ENCODE measurements at places on chromosomes 5 and 9.
A peak's percentile ranks its signal among the peaks of the same experiment; 100 is the strongest.

GRCh38 chr5:53019320-53019719, 30.2 kb downstream of the ITGA2 start:
- DNase-seq, result peak; percentile 13

GRCh38 chr5:172906436-172906835, 52.8 kb upstream of the RPL26L1 start:
- DNase-seq, result no peak

GRCh38 chr5:172864747-172865146, 30.7 kb downstream of the ERGIC1 start:
- DNase-seq, result no peak

- no peak for DNase-seq
Observed at GRCh38 chr5:66138637-66139317, 5.3 kb upstream of the SREK1 start.

GRCh38 chr5:141127305-141127704, 5.7 kb downstream of the PCDHB4 start:
- DNase-seq, result no peak

DNA sequence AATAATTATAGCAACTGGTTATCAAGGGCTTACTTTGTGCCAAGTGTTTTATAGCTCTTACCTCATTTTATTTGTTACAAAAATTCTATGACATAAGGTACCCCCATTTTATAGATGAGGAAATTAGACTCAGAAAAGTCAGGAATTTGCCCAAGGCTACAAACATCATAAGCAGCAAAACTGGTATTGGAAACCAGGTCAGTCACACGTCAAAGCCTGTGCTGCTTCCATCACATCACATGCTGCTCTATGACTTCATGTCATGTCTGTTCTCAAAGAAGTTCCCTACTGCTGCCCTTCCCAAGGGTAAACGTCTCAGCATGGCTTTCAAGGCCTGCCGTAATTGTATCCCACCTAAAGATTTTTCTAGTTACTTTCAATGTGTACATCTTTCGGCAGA, 6.9 kb upstream of the KIF2A start:
- DNase-seq, result no peak

GRCh38 chr5:77972469-77973252, 196.5 kb upstream of the TBCA start:
- no peak for DNase-seq

GRCh38 chr9:127283917-127284497, 19.4 kb downstream of the GARNL3 start:
- DNase-seq, result peak; percentile 8

- DNase-seq, result no peak
Observed at GRCh38 chr9:116234081-116234480, 80.5 kb downstream of the PAPPA start.

DNA sequence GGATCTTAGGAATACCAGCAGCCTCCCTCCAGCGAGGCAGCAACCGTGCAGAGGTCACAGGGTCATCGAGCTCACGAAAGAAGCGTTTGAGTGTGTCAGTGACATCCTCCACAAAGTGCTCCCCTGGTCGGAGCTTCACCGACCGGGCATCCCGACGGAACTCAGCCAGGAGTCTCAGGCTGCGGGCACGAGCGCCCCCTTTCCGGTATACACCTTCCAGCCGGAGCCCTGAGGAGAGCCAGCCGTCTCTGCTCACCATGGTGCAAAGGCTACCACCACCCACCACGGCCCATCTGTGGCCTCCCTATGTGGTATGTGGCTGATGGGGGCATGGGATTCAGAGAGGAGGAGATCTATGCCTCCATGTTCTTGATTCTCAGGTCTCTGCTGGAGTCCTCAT, 10.8 kb upstream of the FCHSD1 start:
- DNase-seq, result no peak

DNA sequence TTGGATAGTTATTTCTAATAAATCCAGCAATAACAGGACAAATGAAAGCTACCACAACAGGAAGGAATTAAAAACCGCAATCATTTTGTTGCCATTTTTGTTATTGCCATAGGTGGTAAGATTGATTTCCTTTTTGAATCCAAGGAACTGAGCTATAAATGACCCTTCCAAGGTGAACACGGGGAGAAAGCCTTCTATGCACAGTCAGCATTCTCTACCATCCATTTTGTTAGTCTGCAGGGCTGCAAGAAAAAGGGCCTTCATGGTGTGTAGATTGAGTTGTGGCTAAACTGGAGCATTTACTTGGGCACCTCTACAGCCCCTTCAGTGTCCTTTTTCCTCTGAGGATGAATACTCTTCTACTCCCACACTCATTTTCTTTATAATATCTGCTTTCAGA, 18.6 kb upstream of the REEP5 start:
- no peak for DNase-seq

DNA sequence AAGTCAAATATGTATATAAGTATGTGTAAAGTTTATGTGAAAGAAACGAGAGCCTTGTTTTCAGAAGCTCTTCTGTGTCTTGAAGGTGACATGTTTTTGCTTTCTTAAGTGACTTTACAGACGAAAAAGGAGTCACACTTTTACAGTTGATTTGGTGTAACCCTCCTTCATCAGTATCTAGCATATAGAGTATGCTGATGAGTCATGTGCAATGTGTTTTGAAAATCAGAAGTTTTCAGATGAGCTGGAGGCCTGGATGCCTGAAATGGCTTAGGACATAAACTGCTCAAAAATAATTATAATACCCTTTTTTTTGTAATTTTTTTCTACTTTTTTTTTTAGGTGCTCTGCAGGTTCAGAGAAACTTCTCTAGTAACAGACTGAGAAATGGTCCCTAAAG, 209.5 kb downstream of the CD180 start:
- no peak for DNase-seq

GRCh38 chr5:14597080-14597479, 15.5 kb downstream of the OTULINL start:
- DNase-seq, result no peak

DNA sequence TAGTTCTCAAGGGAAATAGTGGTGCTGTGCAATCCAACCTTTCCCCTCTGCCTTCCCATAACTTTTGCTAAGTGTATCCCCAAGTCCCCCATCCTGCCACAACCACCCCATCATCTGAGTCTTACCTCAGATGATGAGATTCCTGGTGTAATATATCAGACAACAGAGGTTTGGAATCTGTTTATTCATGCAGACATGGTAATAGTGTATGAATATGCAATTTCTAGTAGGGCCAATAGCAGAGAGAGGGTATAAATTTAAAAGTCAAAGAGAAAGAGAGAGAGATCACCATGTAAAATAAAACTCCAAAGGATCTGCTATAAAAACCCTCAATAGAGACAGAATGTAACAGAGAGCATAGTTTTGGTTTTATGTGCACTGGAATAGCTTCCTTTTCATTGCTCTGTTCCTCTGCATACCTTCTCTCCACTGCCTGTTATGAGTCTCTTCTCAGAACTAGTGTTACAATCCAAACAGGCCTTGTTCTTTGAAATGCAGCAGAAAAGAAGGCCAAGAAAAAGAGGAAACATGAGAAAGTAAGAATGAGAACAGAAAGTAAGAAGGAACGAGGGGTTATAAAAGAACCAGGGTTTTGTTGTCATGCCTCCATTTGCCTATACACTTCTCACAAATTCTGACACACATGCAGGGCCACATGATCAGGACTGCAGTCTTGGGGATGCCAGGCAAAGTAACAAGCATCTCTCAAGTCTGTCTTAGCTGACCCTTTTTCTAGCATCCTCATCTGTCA, 278.0 kb downstream of the CETN3 start:
- DNase-seq, result no peak

DNA sequence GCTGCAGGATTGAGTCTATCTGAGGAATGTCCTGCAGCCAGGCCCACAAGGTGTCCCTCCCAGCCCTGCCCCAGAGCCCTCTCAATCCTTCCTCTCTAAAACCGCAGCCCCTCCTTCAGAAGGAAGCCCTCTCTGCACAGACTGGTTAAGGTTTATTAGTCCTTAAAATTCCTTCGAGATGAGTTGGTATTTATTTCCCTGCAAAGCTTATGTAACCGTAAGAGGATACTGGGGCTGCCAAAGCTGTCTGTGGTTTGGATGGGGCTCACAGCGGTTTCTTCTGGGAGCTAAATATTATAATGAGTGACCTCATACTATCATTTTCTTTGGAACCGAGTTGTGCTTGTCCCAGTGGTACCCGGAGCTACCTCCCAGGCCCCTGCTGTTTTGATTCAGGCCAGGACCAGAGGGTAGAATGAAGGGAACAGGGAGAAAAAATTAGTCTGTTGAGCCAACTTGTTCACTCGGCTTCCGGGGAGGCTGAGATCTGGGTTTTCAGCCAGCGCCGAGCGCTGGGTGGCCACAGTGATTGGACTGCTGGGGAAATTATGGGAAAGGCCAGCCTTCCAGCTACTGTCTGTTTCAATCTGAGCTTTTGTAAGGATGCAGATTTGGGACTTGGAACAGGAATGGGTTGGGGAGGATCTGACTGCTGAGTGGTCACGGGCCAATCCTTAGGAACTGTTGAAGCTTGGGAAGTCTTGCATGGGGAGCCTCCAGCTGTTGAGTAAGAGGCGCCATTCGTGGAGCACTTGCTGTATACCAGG, 107.5 kb downstream of the NDFIP1 start:
- no peak for DNase-seq

DNA sequence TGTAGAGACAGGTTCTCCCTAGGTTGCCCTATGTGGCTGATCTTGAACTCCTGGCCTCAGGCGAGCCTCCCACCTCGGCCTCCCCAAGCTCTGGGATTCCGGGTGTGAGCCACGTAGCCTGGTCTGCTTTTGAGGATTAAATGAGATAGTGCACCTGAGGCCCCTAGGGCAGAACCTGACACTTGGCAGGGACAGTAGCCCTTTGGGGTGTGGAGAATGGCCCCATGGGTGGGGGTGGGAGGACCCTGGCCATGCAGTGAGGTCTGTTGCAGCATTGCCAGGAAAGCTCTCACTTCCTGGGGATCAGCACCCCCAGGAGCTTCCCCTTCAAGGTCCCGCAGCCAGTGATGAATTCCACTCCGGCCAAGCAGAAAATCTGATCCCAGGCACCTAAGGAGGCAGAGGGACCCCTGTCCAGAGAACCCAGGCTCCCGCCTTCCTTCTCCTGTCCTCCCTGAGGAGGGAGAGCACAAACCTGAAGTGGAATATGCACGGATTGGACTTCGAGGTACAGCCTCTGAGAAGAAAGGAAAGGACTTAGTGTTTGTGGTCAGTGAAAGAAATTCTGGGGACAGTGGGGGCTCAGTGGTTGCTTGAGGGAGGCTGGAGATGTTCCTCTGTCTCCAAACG, 73.9 kb upstream of the UNC5A start:
- DNase-seq, result no peak

DNA sequence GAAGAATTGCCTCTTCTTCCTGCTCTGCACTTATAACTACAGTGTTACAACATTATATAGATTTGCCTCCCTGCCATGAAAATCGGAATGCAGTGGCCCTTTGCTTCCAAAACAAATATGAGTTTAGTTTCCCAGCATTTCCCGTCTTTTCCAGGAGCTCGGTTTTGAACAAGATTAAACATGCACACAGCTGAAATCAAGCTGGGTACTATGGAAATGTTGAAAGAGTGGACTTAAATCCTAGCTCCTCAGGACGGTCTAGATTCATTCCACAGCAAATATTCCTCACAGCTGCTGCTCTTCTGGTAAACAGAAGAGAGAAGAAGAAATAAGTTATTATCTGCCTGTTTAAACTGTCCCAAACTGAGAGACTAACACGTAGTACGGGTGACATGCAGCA, 161.4 kb downstream of the PIK3R1 start:
- no peak for DNase-seq

GRCh38 chr5:140348104-140348503, 1.7 kb upstream of the HBEGF start:
- DNase-seq, result no peak

DNA sequence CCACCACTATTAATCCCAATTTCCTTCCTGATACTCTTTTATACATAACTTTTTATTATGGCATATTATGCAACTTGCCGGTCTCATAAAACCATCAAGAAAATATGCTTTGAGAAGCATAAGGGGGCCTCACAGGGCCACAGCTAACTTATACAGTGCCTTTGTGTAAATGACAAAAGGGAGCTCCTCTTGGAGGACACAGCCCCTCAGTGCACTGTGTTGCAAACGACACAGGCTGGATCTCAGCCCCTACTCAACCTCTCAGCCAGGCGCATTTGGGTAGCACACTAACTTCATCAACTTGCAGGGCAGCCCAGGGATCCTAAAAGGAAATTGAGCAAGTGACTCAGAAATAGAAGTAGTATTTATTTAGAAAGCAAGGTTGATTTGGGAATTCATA, 35.4 kb downstream of the RIGI start:
- DNase-seq, result no peak

GRCh38 chr5:107275333-107275732, 395.4 kb downstream of the EFNA5 start:
- DNase-seq, result no peak

DNA sequence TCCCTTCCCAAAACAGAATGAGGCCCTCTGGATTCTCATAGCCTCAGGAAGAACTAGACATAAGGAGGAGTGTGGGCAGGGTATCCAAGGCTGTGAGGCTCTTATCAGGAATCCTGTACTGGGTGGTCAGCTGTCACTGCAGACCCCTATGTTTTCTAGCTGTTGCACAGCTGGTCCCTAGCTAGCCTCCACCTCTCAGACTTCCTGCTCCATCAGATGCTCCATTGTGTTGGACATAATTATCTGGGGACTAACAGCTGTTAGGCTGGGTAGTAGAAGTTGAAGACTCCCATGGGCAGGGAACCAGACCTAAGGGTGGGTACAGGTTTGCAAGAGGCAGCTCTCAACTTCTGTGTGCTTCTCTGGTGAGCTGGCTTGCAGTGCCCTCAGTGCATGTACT, 18.4 kb downstream of the FAM219A start:
- no peak for DNase-seq

- no peak for DNase-seq
Observed at GRCh38 chr9:107789001-107789700, 299.6 kb upstream of the KLF4 start.

DNA sequence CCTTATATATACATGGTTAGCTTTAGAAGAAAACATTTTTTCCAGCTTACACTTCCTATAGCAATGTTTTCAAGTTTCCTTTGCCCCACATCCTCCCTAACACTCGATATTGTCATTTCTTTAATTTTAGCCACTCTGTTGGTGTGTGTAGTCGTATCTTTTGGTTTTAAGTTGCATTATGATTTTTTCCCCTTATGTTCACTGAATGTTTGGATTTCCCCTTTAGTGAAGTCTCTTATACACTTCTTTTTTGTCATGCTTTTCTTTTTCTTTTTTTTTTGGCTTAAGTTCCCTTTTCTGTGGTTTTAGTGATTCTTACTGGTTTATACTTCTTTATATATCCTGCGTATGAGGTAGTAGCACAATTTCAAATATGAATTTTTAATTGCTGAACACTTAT, 58.8 kb downstream of the KDM4C start:
- no peak for DNase-seq

- no peak for DNase-seq
Observed at GRCh38 chr5:173423452-173424117, 95.4 kb upstream of the STC2 start.

GRCh38 chr9:89845321-89845720, 240.5 kb downstream of the GADD45G start:
- DNase-seq, result no peak

DNA sequence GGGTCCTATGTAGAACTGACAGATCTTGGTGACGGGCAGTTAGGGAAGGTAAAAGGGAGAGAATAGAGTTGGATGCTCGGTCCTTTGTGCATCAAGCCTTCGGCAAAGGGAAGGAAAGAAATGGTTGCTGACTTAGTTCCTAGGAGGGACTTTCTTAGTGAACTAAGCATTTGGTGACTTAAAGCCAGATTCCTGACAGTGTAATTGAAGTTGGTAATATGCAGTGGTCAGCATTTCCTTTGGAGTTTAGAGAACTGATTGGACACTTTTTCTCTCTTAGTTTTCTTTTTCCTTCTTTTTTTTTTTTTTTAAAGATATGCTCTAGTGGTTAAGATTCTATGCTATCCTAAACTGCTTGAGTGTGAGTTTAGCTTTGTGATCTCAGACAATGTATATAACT, 2.3 kb downstream of the CLTA start:
- DNase-seq, result no peak

GRCh38 chr5:126441230-126441629, 18.0 kb downstream of the GRAMD2B start:
- no peak for DNase-seq
